T-helper 17 cell (primary cell): ENCODE measurements at places on chromosomes 12 and 14. TPM values are rescaled to one million over a fixed set of nuclear protein-coding genes. Genes with fewer than 3 reads are reported as not detected.

DNA sequence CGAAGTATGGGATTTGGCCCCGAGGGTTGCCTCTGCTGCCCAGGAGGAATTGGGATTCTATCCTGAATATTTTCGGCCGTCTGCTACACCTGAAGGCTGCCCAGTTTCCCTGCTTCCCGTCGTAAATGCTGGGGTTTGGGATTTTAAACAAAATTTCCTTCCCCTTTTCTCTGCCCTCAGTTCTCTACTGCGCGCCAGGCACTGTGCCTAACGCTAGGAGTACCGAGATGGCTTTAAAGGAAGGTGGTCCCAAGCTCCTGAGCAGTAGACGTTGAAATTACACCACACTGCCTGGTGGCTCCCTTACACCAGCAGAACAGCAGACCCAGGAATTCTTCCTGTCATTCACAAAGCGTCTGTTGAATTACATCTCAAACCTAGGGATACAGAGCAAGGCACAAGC is 566 bp upstream of the PRDM4 start:
- peak overlapping the region; percentile 92 for H3K4me3 ChIP-seq
- peaks cover 1% of the 10 kb centered on the region for H3K27me3 ChIP-seq
- H3K27ac ChIP-seq, result peak overlapping the region; percentile 90
- no peak for DNase-seq

DNA sequence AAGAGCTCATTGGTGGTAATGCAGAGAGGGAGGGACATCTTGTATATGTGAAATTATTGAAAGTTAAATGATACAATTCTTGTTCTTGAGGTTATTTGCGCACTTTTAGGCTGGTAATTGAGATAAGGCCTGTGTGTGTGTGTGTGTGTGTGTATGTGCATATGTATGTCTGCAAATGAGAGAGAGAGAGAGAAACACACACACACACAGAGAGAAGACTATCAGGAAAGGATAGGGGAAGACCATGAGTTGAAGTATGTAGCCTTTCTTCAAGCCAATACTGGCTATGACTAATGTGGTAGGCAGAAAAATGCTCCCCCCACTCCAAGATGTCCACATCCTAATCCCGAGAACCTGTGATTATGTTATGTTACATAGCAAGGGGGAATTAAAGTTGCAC is 52.7 kb upstream of the DCD start:
- no peak overlapping the region for H3K27ac ChIP-seq
- peaks cover 3% of the 10 kb centered on the region for H3K36me3 ChIP-seq
- peaks cover 4% of the 10 kb centered on the region for H3K4me1 ChIP-seq
- no peak overlapping the region for H3K4me3 ChIP-seq
- DNase-seq, result no peak

DNA sequence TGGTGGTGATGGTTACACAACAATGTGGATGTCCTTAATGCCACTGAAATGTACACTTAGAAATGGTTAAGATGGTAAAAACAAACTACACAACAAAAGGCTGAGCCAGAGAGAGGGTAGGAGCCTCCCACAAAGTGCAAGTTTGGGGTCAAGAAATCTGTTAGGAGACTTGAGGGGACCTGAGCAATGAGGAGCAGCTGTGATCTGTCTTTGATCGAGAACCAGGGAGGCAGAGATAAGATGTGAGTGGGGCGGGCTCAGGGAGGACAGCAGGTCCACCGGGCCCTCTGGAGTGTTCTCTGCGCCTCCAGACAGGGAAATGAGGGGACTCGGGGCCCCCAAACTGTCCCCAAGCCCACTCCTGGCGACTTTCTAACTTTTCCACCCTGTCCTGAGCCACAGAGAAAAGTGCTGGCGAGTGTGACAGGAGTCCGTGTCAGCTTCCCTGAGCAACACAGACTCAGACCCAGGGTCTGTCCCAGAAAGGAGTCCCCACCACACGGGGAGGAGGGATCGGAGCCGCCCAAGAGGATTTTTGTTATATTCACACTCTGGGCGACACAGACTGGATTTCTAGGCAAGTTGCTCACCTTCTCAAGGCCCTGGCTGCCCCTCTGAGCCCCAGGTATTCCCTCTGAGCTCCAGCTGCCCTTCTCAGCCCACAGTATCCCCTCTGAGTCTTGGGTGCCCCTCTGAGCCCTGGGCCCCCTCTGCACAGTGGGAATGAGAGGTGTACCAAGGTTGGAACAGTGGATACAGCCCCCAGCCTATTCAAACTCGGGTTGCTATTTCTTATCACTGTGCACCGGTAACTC is 11.5 kb upstream of the SCARB1 start:
- peaks cover 8% of the 10 kb centered on the region for H3K4me1 ChIP-seq
- H3K27ac ChIP-seq, result no peak overlapping the region
- H3K36me3 ChIP-seq, result peaks cover 3% of the 10 kb centered on the region
- H3K27me3 ChIP-seq, result peaks cover 9% of the 10 kb centered on the region

DNA sequence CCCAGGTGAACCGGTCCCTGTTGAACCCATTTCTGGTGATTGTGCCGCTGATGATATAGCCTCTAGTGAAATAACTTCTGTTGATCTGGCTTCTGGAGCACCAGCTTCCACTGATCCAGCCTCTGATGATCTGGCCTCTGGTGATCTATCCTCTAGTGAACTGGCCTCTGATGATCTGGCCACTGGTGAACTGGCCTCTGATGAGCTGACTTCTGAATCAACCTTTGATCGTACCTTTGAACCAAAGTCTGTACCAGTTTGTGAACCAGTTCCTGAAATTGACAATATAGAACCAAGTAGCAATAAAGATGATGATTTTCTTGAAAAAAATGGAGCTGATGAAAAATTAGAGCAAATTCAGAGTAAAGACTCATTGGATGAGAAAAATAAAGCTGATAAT is 59.1 kb downstream of the ATF7IP start:
- peaks cover 15% of the 10 kb centered on the region for H3K36me3 ChIP-seq
- H3K27me3 ChIP-seq, result no peaks in the 10 kb centered on the region
- H3K27ac ChIP-seq, result peak overlapping the region; percentile 71
- DNase-seq, result no peak
- no peak overlapping the region for H3K4me3 ChIP-seq
- peaks cover 39% of the 10 kb centered on the region for H3K4me1 ChIP-seq

- H3K36me3 ChIP-seq, result no peaks in the 10 kb centered on the region
- H3K4me3 ChIP-seq, result no peak overlapping the region
- no peak for DNase-seq
- no peaks in the 10 kb centered on the region for H3K27me3 ChIP-seq
- no peak overlapping the region for H3K27ac ChIP-seq
Measured at GRCh38 chr14:87343652-87344051, 649.3 kb downstream of the GALC start.

GRCh38 chr12:127125607-127126259 is 1141.2 kb upstream of the TMEM132C start:
- H3K27ac ChIP-seq, result no peak overlapping the region
- peaks cover 2% of the 10 kb centered on the region for H3K4me1 ChIP-seq
- DNase-seq, result no peak
- H3K36me3 ChIP-seq, result peaks cover 2% of the 10 kb centered on the region
- peaks cover 38% of the 10 kb centered on the region for H3K27me3 ChIP-seq

GRCh38 chr12:52602552-52602951 is 1.3 kb upstream of the KRT72 start:
- H3K36me3 ChIP-seq, result peaks cover 5% of the 10 kb centered on the region
- H3K27me3 ChIP-seq, result peaks cover 52% of the 10 kb centered on the region
- no peak overlapping the region for H3K4me3 ChIP-seq
- peaks cover 20% of the 10 kb centered on the region for H3K4me1 ChIP-seq
- DNase-seq, result no peak

DNA sequence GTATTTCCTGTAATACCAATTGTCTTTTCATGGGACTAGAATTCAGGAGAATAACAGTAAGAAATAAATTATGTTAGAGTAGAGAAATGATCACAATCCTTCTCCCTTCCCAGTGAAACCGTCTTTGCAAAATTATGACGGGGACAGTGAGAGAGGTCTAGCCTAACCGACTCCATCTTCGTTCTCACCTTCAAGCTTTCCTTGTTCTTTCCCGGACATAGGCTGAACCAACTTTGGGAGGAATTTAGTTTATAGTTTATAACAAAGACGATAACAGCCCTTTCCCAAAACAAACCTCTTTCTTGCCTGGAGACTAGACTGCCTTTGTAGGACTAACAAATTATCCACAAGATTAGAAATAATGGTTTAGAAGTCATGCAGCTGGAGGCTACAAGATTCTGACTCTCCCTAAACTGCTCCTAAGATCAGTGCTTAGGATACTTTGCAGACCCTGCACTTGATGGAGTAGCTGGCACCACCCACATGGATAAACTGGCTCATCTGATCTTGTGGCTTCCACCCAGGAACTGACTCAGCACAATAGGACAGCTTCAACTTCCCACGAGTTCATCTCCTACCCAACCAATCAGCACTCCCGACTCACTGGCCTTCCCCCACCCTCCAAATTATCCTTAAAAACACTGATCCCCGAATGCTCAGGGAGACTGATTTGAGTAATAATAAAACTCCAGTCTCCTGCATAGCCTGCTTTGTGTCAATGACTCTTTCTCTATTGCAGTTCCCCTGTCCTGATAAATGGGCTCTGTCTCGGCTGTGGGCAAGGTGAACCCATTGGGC is 521.2 kb upstream of the TBX3 start:
- no peaks in the 10 kb centered on the region for H3K36me3 ChIP-seq
- H3K4me3 ChIP-seq, result no peak overlapping the region
- H3K4me1 ChIP-seq, result no peaks in the 10 kb centered on the region
- DNase-seq, result no peak
- no peak overlapping the region for H3K27ac ChIP-seq

DNA sequence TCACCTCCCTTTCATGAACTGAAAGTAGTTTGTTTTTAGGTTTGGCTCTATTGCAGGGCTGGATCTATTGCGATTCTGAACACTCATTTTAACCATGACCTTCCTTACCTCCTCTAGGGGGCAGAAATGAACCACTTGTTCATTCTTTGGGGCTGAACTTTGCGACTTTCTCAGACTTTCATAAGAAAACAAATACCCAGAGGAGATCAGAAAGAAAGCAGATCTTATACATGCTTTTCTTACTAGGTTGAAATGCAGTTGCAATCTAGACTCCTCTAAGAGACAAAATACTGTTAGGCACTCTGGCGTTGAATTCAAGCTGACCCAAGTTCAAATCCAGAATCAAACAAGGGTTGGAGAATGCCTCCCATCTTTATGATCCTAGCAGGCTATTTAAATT is 32.6 kb upstream of the PLEKHG3 start:
- peaks cover 17% of the 10 kb centered on the region for H3K4me1 ChIP-seq
- H3K27ac ChIP-seq, result peak overlapping the region; percentile 86
- peaks cover 5% of the 10 kb centered on the region for H3K36me3 ChIP-seq
- H3K27me3 ChIP-seq, result no peaks in the 10 kb centered on the region
- no peak for DNase-seq

Gene SLC10A1
- not detected for total RNA-seq

Gene ZNF268
- 13.0 TPM for total RNA-seq

Gene MYF6
- not detected for total RNA-seq
